ENCODE measurements at places on chromosomes 1 and 21. TPM values are rescaled to one million over a fixed set of nuclear protein-coding genes. Genes with fewer than 3 reads are reported as not detected.

GRCh38 chr1:22236900-22237299 lies 94.0 kb upstream of the WNT4 start:
- no peak for DNase-seq

DNA sequence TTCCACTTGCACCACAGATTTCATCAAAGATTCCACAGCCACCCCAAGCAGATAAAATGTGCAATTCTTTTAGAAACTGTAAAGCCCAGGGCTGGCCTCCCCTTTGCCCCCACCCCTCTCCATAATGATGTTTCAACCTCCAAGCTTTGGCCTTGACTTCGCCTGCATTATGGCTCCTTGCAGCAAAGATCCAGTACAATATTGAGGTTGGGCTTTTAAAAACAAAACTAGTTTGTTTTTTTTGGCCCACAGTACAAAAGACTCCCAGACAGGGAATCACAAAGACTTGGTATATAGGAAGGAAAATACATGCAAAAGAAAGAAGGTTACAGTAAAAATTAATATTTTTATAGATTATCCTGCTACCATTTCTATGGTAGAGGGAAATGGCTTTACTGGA lies 356.5 kb upstream of the PTBP2 start:
- DNase-seq: no peak

GRCh38 chr1:109096120-109096519 lies 5.6 kb downstream of the TMEM167B start:
- no peak for DNase-seq

DNA sequence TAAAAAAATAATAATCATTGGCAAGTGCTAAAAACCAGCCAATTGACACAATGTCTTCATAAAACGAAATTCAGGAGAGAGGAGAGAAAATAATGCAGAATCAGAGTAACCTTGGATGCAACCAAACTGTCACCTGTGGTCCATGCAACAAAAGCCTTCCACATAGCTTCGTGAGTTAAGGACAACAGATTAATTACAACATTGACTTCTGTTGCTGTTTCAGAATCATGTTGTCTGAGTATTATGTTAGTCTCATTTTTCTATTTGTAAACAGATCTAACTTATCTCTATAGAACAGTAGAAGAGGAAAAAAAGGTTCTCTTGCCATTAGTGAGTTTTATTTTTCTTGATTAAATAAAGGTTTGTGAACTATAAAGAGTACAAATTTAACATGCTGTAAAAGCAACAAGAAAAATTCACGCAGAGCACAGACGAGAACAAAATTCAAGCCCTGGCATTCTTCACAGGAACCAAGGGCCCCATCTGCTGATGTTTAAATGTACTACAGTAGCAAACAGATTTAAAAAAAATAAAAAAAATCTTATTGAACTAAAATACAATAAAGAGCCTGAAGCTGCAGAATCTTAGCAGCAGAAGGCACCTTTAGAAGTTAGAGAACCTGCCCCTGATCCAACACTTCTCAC lies 381.1 kb upstream of the PKN2 start:
- no peak for DNase-seq

Gene CELA3A
- not detected for total RNA-seq

Gene KCNJ6
- total RNA-seq: not detected

GRCh38 chr1:178266619-178267066 lies 172.7 kb downstream of the RASAL2 start:
- DNase-seq: no peak

DNA sequence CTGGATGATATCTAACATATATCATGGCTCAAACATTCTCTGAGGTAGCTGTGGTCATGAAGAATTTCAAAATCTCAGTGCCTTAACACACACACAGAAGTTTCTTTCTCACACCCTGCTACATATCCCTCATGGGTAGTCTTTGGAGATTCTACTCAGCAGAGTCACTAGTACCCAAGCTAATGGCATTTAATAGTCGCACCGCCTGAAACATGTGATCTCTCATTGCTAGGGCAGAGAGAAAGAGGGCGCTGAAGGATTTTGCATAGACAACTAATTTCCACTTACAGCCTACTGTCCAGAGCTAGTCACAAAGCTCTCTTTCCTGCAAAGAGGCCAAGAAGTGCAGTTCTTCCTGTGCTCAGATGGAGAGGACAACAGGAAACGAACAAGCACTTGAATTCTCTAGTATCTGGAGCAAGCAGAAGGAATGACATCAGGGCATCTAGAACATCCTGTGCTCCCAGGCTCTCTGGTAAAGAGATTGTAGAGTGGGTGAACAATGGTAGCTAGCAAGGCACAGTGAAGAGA lies 183.4 kb upstream of the PTBP2 start:
- no peak for DNase-seq

- DNase-seq: no peak
These were observed 2151.6 kb downstream of the MRPL39 start for GRCh38 chr21:23455676-23456075.

Data from activated naive CD4-positive, alpha-beta T cell treated with anti-CD3 and anti-CD28 coated beads, Interleukin-2, amount 50 U/mL, for 72 hours (primary cell).